Endothelial cell (in vitro differentiated cells): ENCODE measurements at places on chromosomes 1 and 21. TPM values are rescaled to one million over a fixed set of nuclear protein-coding genes. Genes with fewer than 3 reads are reported as not detected.

Gene TRABD2B
- total RNA-seq: 1.0 TPM

Gene SFN
- 0.54 TPM for total RNA-seq

Gene AMY1C
- not detected for total RNA-seq

Gene C1QC
- not detected for total RNA-seq

Gene NPR1
- 57.1 TPM for total RNA-seq

Gene CACNA1E
- 0.31 TPM for total RNA-seq

Gene TMPRSS3
- total RNA-seq: not detected

Gene RIPK4
- total RNA-seq: 9.6 TPM

Gene RGS13
- not detected for total RNA-seq

Gene MYBPH
- total RNA-seq: not detected

Gene EDN2
- total RNA-seq: 0.21 TPM

Gene IQCC
- 1.9 TPM for total RNA-seq

Gene BTBD8
- 4.0 TPM for total RNA-seq

Gene NLRP3
- total RNA-seq: 0.44 TPM

Gene PDC
- not detected for total RNA-seq

Gene TNFRSF14
- 0.26 TPM for total RNA-seq

DNA sequence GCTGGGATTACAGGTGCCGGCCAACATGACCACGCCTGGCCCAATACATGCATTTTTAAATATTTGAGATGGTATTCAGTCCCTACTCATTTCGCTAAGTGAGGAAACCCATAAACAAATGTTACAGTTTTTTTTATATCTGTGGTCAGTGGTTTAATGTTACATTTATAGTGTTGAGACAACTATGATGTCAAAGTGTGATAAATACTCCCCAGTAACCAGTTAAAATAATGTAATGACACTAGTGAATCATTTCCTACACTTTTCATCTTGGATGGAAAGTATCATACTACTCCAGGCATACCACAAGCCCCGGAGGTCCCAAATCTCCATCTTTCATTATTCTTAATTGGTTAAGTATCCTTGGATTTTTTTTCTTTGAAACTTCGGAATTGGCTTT lies 87.5 kb upstream of the KIF26B start:
- H3K4me3 ChIP-seq: no peak overlapping the region
- H3K27ac ChIP-seq: no peak overlapping the region
- no peaks in the 10 kb centered on the region for H3K27me3 ChIP-seq
- peaks cover 15% of the 10 kb centered on the region for H3K36me3 ChIP-seq

DNA sequence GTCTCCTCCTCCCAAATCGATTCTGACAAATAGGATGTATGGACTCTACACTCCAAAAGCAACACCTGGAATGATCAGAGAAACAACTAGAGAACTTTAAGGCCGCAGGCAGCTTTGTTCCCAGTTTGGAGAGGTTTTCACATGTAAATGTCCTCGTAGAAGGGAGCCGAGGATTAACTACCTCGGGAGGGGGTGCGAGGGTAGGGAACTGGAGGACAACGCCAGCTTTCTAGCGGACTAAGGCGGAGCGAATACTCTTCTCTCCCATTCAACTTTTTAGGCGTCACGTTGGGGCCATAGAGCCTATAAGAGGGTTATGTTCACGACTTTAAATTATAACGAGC lies 1.2 kb downstream of the SCAF4 start:
- peak overlapping the region; percentile 94 for H3K27ac ChIP-seq
- no peak for DNase-seq
- peak overlapping the region; percentile 96 for H3K4me3 ChIP-seq

GRCh38 chr1:87880098-87880760 lies 551.5 kb downstream of the LMO4 start:
- no peak overlapping the region for H3K4me3 ChIP-seq
- H3K4me1 ChIP-seq: peaks cover 5% of the 10 kb centered on the region
- H3K27me3 ChIP-seq: peaks cover 2% of the 10 kb centered on the region
- no peak for DNase-seq
- no peaks in the 10 kb centered on the region for H3K36me3 ChIP-seq
- no peak overlapping the region for H3K27ac ChIP-seq

DNA sequence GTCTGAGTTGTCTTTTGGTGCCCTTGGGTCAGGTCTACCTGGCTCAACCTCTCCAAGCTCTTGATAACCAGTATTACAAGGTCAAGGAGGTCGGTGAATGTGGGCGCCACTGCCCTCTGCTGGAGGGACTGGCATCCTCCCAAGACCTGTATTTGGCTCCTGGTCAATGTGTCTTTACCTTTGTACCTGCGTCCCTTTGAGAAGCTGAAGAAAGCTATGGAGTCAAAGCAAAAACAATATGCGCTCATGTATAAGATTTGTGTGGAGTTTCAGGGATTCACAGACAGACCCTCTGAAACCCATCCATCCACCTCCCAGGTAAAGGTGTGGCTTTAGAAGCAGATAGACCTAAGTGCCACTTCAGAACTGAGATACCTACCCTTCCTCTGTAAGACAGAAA lies 61.8 kb upstream of the NBL1 start:
- peak; percentile 73 for DNase-seq
- no peak overlapping the region for H3K27ac ChIP-seq
- no peak overlapping the region for H3K4me3 ChIP-seq
- no peaks in the 10 kb centered on the region for H3K27me3 ChIP-seq
- no peaks in the 10 kb centered on the region for H3K4me1 ChIP-seq
- no peaks in the 10 kb centered on the region for H3K36me3 ChIP-seq

DNA sequence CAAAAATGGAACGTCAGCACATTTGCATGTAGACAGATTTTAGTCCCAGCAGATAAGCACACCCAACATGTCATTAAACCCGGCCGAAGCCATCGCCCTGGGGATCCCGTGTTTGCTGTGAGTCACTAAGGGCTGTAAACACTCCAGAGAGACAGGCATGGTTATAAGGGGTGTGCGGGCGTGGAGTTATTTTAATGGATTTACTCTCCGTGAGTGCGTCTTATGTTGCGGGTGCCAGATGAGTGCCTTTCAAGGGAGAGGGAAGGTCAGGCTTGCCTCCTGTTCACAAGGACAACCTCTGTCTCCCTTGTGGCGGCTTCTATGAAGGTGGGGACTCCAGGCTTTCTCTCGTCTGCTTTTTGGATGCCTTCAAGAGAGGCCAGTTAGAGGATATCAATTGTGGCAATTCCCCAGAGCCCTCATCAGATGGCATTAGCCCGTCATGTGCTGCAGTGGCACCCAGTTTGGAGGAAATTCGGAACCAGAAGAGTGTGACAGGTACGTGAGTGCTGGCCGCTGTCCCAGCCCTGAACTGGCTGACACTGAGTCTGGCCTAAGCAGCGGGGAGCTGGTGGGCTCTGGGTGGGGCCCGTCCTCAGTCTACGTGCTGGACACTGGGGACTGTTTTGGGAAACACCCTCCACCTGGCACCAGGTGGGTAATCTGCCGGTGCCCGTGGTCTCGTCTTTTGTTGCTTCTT lies 223.8 kb upstream of the TMEM51 start:
- H3K27ac ChIP-seq: no peak overlapping the region
- H3K4me1 ChIP-seq: peaks cover 12% of the 10 kb centered on the region
- no peaks in the 10 kb centered on the region for H3K36me3 ChIP-seq
- H3K27me3 ChIP-seq: peaks cover 13% of the 10 kb centered on the region
- H3K4me3 ChIP-seq: no peak overlapping the region

GRCh38 chr21:30839304-30839703 lies 9.7 kb upstream of the KRTAP7-1 start:
- DNase-seq: peak; percentile 60
- H3K36me3 ChIP-seq: no peaks in the 10 kb centered on the region
- no peak overlapping the region for H3K27ac ChIP-seq
- no peaks in the 10 kb centered on the region for H3K27me3 ChIP-seq
- peaks cover 2% of the 10 kb centered on the region for H3K4me1 ChIP-seq

- H3K4me3 ChIP-seq: no peak overlapping the region
- no peak for DNase-seq
- peak overlapping the region; percentile 59 for H3K27ac ChIP-seq
- H3K27me3 ChIP-seq: peaks cover 2% of the 10 kb centered on the region
These were observed 17.7 kb downstream of the PTPRC start for GRCh38 chr1:198656500-198656932.

- DNase-seq: no peak
- H3K4me1 ChIP-seq: no peaks in the 10 kb centered on the region
- H3K27ac ChIP-seq: no peak overlapping the region
- no peak overlapping the region for H3K4me3 ChIP-seq
- H3K27me3 ChIP-seq: peaks cover 4% of the 10 kb centered on the region
- H3K36me3 ChIP-seq: no peaks in the 10 kb centered on the region
These were observed 31.6 kb downstream of the PYHIN1 start for GRCh38 chr1:158962983-158963382.

GRCh38 chr21:44889625-44890337 lies 16.3 kb upstream of the PTTG1IP start:
- H3K4me1 ChIP-seq: no peaks in the 10 kb centered on the region
- no peaks in the 10 kb centered on the region for H3K36me3 ChIP-seq
- peaks cover 2% of the 10 kb centered on the region for H3K27me3 ChIP-seq
- no peak overlapping the region for H3K27ac ChIP-seq

DNA sequence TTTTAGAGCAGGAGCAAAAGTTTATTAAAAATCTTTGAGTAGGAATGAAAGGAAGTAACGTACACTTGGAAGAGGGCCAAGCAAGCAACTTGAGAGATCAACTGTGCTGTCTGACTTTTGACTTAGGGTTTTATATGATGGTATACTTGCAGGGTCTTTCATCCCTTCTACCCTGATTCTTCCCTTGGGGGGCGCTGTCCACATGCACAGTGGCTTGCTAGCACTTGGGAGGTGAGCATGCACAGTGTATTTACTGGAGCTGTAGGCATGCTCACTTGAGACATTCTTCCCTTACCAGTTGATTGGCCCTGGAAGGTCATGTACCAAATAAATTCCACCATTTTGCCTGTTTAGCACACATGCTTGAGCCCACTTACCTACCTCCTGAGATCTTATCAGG lies 1001.3 kb upstream of the ADGRL2 start:
- no peaks in the 10 kb centered on the region for H3K4me1 ChIP-seq
- H3K27ac ChIP-seq: no peak overlapping the region
- no peak for DNase-seq
- H3K27me3 ChIP-seq: no peaks in the 10 kb centered on the region

DNA sequence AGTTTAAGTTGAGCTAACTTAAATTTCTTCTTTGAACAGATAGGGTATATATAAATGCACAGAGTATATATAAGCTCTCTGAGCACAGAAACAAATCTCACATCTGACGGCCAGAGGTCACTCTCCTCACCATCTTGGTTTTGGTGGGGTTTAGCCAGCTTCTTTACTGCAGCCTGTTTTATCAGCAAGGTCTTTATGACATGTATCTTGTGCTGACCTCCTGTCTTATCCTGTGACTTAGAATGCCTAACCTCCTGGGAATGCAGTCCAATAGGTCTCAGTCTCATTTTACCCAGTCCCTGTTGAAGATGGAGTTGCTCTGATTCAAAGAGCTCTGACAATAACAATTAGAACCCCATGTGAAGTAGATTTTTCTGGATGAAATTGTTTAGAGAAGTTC lies 1.6 kb upstream of the MOV10 start:
- H3K27me3 ChIP-seq: peaks cover 4% of the 10 kb centered on the region
- no peak overlapping the region for H3K4me3 ChIP-seq
- peaks cover 18% of the 10 kb centered on the region for H3K4me1 ChIP-seq

DNA sequence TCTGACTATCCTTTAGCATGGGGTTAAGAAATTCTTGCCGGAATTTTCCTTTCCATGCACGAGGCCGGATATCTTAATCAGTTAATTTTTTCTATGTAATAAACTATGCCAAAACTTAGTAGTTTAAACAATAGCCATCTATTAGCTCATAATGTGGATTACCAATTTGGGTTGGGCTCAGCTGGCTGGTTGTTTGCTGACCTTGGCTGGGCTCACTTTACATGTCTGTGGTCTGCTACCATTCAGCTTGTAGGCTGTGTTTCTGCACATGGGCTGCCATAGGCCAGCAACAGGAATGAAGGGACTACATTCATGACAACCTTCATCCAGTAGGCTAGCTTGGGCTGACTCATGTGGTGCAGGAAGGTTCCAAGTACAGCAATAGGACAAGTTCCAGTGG lies 56.0 kb upstream of the NTPCR start:
- H3K27me3 ChIP-seq: no peaks in the 10 kb centered on the region
- peaks cover 3% of the 10 kb centered on the region for H3K36me3 ChIP-seq
- H3K27ac ChIP-seq: no peak overlapping the region
